ENCODE measurements at places on chromosomes 12 and 14.

- peak; percentile 61 for DNase-seq
Observed at GRCh38 chr12:75011120-75011519, 198.5 kb downstream of the KCNC2 start.

DNA sequence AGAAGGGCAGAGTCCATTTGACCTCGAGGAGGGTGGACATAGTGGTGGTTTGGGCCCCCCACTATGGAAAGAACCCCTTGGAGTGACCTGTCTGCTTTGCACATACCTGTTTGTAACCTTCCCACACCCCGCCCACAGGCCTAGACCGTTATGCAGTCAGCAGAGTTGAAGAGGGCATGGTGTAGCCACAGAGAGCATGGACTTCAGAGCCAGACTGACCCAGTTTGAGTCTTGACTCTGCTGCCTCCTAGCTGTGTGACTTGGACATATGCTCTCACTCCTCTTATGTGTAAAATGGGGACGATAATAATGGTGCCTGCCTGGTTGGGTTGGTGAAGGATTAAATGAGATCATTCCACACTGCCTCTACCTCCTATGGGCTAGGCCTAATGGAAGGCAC is 40.9 kb upstream of the NOS1 start:
- DNase-seq, result no peak

GRCh38 chr14:105064721-105065143 is 498 bp downstream of the GPR132 start:
- DNase-seq, result no peak

DNA sequence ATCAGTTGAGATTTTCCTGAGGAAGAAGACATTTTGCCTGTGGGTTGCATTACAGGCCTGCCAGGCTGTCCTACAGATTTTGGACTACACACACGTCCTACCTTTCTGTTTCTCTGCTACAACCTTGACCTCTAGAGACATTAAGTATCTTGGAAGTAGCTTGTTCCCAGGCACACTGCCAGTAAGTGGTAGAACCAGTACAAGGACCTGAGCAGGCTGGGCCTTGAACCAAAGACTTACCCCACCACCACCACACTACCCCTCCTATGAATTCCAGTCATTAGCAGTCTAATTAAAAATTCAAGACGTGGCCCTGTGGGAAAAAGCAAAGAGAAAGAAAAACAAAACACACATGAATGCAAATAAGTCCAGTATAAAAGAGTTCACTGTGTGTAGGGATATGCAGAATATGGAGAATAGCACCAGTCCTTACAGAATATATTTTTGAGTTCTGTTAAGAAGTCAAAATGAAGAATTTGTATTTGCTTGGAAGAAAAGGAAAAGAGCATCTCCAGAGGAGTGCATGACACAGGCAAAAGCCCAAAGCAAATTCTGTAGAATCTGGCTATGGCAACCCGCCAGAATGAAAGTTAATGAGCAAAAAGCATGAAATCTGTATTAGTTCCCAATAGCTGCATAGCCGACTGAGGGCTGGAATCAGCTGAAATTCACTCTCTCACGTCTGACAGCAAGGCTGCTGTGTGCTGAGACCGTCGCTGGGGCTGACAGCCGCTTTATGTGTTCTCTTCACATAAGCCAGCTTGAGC is 74.3 kb upstream of the ST8SIA1 start:
- DNase-seq, result no peak

- DNase-seq, result no peak
Observed at GRCh38 chr12:64080319-64081007, 141.6 kb downstream of the KICS2 start.

- no peak for DNase-seq
Observed at GRCh38 chr12:12964255-12964654, 12.3 kb upstream of the GPRC5D start.

DNA sequence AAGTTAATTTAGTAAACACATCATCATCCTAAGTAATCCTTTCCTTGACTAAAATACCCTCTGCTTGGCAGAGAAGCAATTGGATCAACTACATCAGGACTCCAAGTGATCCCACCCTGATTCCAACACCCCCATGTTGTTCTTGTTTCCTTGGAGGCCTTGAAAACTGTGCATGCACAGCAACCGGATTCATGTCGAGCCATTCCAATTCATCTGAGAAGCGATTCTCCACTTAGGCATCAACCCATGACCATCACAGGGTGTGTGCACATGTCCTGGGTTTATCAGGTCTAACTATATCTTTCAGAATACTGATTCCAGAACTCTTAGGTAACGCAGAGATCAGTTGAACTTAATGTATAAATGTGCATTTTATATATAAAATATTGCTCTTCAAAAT is 163.0 kb downstream of the NAV3 start:
- DNase-seq, result no peak

DNA sequence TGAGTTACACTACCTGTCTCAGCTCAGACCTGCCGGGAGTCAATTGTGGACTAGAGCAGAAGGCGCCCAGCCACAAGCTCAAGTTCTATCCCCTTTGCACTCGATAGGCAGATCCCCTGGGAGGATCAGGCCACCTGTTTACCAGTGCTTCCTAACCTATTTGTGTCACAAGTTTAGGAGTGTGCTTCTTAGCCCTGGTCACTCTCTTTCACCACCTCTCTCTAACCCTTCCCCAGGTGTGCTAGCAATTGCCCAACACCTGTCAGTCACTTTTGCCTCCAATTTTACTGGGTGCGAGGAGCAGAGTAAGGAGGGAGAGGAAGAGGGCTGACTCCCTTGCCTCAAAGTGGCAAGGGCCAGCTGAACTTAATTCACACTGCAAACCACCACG is 745 bp upstream of the NAA30 start:
- DNase-seq, result no peak

GRCh38 chr14:53152887-53153701 is at the start of gene DDHD1:
Gene DDHD1 (minus strand): TSS chr14:53153323. CDS start chr14:53153098, 225 bp downstream.
- no peak for DNase-seq

DNA sequence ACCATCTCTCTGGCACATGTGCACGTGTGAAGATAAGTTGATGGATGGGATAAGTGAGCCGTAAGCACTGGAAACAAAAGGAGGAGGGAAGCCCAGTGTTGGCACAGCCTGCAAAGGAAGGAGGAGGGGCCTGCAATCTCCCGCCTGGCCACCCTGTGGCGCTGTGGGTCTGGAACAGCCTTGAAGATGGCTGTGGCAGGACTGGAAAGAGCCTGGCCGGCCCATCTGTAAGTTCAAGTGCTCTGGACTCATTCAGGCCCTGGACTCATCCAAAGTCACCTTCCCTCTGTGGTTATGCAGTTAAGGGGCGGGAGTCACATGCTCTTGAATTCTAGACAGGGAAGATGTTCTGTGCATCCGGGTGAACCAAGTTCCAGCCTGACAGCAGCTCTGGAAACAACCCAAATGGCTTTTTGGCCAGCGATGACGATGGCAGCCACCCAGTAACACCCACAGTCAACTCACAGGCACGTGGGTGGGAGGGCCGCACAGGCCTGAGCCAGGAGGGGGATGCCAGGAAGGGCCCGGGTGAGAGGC is 50.4 kb downstream of the CHGA start:
- DNase-seq, result peak; percentile 39

GRCh38 chr12:22722081-22722480 is 97.1 kb downstream of the ETNK1 start:
- DNase-seq, result no peak

- no peak for DNase-seq
Observed at GRCh38 chr12:76555231-76555767, 4.3 kb downstream of the OSBPL8 start.

GRCh38 chr14:33945210-33946088 is 5.4 kb downstream of the EGLN3 start:
- no peak for DNase-seq

- DNase-seq, result no peak
Observed at GRCh38 chr12:104466709-104467345, 10.1 kb downstream of the CHST11 start.

- no peak for DNase-seq
Observed at GRCh38 chr14:64467566-64467965, 2.3 kb downstream of the AKAP5 start.

- no peak for DNase-seq
Observed at GRCh38 chr14:96069421-96069820, 30.3 kb downstream of the C14orf132 start.

DNA sequence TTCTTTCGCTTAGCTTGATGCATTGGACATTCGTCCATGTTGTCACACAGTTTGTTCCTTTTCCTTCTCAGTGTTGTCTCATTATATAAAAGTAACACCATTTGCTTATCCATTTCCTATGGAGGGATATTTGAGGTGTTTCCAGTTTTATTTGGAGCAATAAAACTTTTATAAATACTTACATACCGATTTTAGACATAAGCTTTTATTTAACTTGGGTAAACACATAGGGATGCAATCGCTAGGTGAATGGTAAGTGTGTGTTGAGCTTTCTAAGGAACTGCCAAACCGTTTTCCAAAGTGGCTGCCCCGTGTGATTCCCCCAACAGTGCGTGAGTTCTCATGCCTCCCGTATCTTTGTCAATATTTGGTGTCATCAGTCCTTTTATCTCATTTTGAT is 95.2 kb upstream of the DYNC1H1 start:
- no peak for DNase-seq

DNA sequence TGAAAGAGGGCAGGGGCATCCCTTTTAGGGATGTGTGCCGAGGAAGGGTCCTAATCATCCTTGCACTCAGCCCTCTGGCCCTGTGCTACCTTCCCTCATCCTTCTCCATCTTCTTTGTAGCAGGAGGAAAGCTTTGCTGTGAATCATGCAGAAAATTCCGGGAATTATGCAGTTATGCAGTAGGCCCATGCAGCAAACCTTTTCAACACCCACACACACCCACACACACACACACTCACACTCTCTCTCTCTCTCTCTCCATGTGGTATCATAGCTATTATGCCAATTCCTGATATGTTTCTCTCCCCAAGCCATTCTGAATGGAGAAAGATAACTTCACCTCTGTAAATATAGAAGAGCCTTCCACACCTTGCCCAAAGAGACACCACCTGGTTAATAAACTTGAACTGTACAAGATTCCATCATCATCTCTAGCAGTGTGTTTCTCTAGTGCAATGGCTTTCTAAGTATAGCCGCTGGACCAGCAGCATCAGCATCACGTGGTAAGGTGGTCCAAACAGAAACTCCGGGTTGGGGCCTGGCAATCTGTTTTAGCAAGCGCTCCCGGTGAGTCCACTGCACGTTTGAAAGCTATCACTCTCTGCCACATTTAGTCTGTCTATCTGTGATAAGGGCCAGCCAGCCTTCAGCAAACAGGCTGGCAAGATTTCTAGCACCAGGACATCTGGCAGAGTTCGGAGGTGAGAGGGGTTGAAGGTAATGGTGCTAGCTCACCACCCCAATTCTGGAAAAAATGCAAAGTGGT is 57.6 kb downstream of the MDM2 start:
- DNase-seq, result no peak

DNA sequence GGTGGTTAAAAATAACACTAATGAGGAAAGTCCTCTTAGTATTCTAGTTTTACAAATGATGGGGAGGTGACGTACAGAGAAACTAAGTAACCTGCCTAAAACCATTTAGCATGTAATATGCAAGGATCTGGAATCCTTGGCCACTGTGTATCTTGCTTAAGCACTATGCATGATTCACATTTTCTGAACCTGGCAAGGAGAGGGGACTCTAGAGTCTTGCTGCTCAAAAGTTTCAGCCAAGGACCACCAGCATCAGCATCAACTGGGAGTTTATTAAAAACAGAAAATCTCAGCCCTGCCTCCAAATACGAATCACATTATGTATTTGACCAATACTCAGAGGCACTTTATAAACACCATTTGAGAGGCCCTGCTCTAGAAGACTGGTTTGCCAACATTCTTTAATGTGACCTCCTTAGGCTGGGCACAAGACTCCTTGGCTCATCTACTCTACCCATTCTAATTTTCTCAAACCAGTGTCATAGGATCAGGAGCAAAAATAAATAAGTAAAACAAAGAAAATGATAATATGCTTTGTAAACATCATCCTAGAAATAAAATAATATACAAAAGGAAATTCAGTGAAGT is 52.9 kb downstream of the ABCC9 start:
- DNase-seq, result no peak

DNA sequence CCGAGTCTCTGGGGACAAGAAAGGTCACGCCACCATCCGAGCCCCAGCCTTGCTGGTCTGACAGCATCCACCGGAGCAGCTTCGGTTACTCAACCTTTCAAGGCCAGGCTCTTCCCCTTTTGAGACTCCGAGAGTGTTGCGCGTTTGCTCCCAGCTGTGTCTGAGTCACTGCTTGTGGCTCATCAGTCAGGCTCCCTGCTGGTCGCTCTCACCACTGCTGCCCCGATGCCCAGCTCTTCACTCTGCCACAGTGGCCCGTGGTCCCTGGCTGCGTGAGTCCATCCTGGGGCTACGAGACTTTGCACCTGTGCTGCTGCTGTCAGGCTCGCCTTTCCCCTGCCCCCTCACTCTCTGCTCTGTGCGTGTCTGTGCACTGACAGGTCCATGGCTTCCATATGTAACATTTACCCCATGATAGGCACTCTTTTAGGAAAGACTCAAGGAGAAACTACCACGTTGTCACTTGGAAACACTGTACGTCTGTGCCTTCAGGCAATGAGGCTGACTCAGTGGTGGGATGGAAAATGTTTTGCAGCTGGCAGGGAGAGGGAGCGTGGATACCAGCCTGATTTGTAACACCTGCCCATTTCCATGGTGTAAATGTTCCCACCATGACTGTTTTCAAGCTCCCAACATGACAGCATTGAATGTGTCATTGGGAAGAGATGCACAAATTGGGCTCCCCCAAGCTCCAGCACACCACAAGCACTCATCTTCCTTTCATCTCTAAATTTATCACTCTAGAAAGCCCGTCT is 350.7 kb downstream of the TMEM132D start:
- no peak for DNase-seq

GRCh38 chr12:3976351-3976938 is 103.2 kb upstream of the PARP11 start:
- no peak for DNase-seq

GRCh38 chr12:115296613-115297198 is 612.7 kb upstream of the TBX3 start:
- DNase-seq, result no peak

DNA sequence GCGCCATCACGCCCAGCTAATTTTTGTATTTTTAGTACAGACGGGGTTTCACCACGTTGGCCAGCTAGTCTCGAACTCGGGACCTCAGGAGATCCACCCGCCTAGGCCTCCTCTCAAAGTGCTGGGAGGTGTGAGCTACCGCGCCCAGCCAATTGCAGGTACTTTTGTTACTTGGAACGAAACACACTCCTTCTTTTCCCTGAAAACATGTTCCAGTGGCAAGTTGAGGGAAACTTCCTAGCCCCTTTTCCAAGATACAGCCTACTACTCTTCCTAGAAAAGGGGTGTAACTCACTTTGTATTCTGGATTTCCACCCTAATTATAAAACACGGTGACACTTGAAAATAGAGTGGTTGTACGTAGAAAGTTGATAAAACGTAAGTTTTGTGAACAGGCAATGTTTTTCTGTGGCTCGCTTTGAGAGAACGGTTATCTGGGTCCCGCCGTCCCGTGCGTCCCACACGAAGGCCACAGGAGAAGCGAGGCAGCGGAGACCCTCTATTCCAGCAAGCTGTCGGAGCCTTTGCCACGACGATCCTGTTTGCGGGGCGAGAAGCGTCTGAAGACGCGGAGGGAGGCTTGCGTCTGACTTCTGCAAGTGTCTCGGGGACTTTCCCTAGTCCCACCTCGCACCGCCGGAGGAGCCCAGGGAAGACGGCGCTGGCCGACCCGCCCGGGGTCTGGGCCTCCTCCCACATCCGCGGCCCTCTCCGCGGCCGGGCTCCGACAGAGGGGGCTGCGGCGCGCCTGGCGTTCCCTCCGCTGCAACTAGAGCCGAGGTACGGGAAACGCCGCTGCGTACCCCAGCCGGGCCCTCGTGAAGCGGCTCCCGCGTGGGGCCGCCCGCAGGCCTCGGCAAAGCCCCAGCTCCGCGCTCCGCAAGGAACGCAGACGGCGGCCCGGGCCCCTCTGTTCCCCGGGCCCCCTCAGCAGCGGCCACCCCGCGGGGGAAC is 745 bp downstream of the CDCA4 start:
- no peak for DNase-seq

Measured in epithelial cell of proximal tubule (primary cell).